ENCODE measurements at places on chromosomes 1 and 21.

GRCh38 chr1:194952171-194952570 is 1656.1 kb downstream of the KCNT2 start:
- DNase-seq: no peak

- DNase-seq: no peak
Measured at GRCh38 chr1:54681358-54681757, 34.3 kb upstream of the TTC4 start.

DNA sequence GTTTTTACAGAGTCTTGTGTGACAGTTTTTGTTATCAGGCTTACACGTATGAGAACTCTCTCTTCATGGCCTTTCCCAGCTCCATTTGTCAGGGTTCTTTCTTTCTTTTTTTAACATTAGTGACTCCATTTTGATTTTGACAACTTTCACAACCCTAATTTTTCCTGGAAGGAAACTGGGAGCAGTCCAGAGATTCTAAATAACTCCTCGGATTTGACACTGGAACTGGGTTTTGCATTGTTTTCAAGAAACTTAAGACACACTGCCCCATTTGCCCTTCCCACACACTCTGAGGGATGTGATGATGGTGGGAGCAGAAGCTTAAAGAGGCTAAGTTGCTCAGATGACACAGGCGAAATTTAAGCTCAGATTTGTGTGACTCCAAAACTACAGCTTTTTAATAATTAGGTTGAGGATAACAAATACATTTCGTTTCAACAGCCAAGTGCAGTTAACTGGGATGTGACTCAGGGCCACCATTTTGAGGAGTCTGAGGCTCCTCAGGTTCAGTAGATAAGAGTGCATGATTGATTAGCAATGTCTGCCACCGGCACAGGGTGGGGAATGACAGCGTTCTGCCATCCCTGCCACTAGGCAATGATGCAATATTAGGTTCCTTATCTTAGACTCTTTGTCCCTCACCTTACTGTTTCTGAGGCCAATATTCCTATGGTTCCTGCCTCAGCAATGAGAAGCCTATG is 95.1 kb upstream of the ATP1A1 start:
- DNase-seq: no peak

- no peak for DNase-seq
Measured at GRCh38 chr1:234489007-234489697, 10.2 kb upstream of the TARBP1 start.

DNA sequence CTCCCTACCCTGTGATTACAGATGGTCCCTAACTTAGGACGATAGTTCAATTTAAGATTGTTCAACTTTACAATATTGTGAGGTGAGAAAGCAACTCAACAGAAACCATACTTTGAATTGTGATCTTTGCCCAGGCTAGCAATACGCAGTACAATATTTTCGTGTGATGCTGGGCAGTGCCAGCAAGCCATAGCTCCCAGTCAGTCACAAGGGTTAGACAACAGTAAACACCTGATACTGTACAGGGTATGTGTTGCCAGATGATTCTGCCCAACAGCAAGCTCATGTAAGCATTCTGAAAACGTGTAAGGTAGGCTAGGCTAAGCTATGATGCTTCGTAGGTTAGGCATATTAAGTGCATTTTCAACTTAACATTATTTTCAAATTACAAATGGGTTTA is 11.9 kb downstream of the GPBP1L1 start:
- no peak for DNase-seq

- DNase-seq: no peak
Measured at GRCh38 chr1:14598007-14598497, 433 bp upstream of the KAZN start.

- DNase-seq: no peak
Measured at GRCh38 chr1:162502928-162503327, 5.3 kb downstream of the UHMK1 start.

DNA sequence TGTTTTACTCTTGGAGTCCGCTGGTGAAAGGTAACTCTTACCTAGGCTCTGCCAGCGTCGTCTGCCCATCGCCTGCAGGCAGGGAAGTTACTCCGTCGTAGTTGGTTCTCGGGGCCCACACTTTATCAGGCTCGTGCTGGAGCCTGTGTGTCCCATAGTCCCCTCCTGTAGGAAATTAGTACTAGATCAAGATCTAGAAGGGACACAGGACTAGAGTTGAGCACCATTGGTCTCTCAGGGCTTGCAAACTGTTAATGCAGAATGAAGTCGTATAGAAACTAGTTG is 940 bp downstream of the SRRM1 start:
- no peak for DNase-seq

DNA sequence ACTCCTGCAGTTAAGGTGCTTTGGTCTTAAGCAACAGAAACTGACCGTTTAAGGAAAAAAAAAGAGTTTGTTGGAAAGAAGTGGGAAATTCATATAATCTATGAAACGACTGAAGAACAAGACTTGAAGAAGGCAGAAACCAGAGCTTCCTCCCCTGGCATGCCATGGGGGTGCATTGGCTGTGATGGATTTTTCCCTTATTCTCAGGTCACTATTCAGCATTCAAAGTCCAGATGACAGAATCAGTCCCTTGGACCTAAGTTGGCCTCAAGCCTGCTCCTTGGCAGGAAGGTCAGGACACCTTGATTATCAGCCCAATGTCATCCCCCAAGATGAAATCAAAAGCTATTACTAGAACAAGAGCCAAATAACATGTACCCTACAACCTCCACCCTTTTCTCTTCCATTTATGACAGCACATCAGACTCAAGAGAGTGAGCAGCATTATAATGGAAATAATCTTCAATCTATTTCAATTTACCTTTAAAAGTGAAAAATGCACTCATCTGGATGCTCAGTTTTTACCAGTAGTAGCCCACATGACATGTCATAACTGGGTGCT is 15.8 kb upstream of the TMEM9 start:
- no peak for DNase-seq

DNA sequence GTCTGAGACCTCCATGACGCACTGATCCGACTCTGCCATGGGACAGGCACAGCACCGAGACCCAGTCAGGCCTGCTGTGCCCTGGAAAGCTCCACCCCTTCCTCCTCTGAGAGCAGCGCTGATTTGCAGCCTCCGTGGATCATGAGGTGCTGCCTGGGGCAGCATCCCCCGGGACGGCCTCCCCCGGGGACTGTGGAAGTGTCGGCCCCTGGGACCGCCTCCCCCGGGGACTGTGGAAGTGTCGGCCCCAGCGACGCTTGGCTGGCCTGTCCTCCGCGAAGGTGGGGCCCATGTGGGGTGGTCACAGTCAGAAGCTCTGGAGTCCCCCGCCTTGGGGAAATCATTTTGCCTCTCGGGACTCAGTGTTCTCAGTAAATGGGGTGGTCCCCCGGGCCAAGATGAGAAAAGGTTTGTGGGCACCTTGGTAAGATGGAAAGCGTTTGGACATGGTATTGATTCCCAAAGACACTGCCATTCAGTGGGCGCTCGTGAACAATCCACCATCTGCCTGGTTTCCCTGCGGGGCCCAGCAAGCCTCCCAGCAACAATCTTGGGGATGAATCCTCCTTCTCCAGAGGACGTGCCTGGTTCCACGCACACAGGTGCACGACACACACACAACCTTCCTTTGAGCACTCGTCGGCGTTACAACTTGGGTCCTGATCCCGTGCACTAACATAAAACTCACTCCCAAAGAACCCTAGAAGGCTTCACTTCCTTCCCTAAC is 3.0 kb downstream of the TFF2 start:
- DNase-seq: no peak

- no peak for DNase-seq
Measured at GRCh38 chr1:39488793-39489566, 2.5 kb upstream of the BMP8A start.
